Vein endothelial cell (primary cell): ENCODE measurements at places on chromosomes 11 and 22. TPM values are rescaled to one million over a fixed set of nuclear protein-coding genes. Genes with fewer than 3 reads are reported as not detected.

The SPON1 gene
- total RNA-seq, result under 0.01 TPM in 2 replicates

The CSF2RB gene
- 15.6 and 21.6 TPM in 2 replicates for total RNA-seq

The KRTAP5-9 gene
- not detected in 2 replicates for total RNA-seq

The DSCAML1 gene
- not detected in 2 replicates for total RNA-seq

The ANO3 gene
- not detected in 2 replicates for total RNA-seq

The SERPINH1 gene
- 427 and 542 TPM in 2 replicates for total RNA-seq

The SLC22A8 gene
- total RNA-seq, result not detected in 2 replicates

The NXPE1 gene
- not detected in 2 replicates for total RNA-seq

The YAP1 gene
- 54.2 and 68.9 TPM in 2 replicates for total RNA-seq

The NLRP14 gene
- total RNA-seq, result 0.10 and 0.65 TPM in 2 replicates

The PRODH gene
- total RNA-seq, result 0.29 TPM in 1 of 2 replicates, not detected in the other

The ZNF280B gene
- 1.5 and 1.6 TPM in 2 replicates for total RNA-seq

The ACO2 gene
- total RNA-seq, result 82.0 and 96.0 TPM in 2 replicates

The LIPT2 gene
- 2.9 and 3.3 TPM in 2 replicates for total RNA-seq

The PGA5 gene
- not detected in 2 replicates for total RNA-seq

The CEP126 gene
- total RNA-seq, result 2.6 and 4.2 TPM in 2 replicates

The NPAS4 gene
- total RNA-seq, result not detected in 2 replicates

The ALDH3B1 gene
- total RNA-seq, result 0.67 and 2.0 TPM in 2 replicates

The HTR3B gene
- total RNA-seq, result not detected in 2 replicates

The BIRC3 gene
- total RNA-seq, result 2.3 and 4.3 TPM in 2 replicates

The EI24 gene
- 129 and 137 TPM in 2 replicates for total RNA-seq

The ACRV1 gene
- total RNA-seq, result not detected in 2 replicates

The JHY gene
- total RNA-seq, result 2.0 and 2.8 TPM in 2 replicates

The HBG2 gene
- total RNA-seq, result not detected in 2 replicates

The CHRDL2 gene
- not detected in 2 replicates for total RNA-seq

The OR51V1 gene
- total RNA-seq, result not detected in 2 replicates

The GUCY1A2 gene
- total RNA-seq, result 1.3 and 1.4 TPM in 2 replicates

The DCHS1 gene
- 58.5 and 108 TPM in 2 replicates for total RNA-seq

The CTSF gene
- 14.5 and 26.8 TPM in 2 replicates for total RNA-seq

The PPFIBP2 gene
- total RNA-seq, result 0.76 and 2.6 TPM in 2 replicates

The ASCL2 gene
- not detected in 2 replicates for total RNA-seq

The DDX25 gene
- total RNA-seq, result not detected in 2 replicates

The ST14 gene
- total RNA-seq, result under 0.01 TPM in 1 of 2 replicates, not detected in the other

The DUSP8 gene
- total RNA-seq, result 0.57 and 1.3 TPM in 2 replicates

The OR10A2 gene
- total RNA-seq, result not detected in 2 replicates

The ROM1 gene
- 5.2 and 5.3 TPM in 2 replicates for total RNA-seq

The OR52N4 gene
- total RNA-seq, result not detected in 2 replicates

The OR52I2 gene
- total RNA-seq, result not detected in 2 replicates

The OR4D11 gene
- total RNA-seq, result not detected in 2 replicates

The BIK gene
- total RNA-seq, result 0.76 and 1.6 TPM in 2 replicates

The OR8G5 gene
- not detected in 2 replicates for total RNA-seq

The CST6 gene
- total RNA-seq, result not detected in 2 replicates

The CALCA gene
- total RNA-seq, result not detected in 2 replicates

The TRIM49 gene
- total RNA-seq, result not detected in 2 replicates

The BEST1 gene
- total RNA-seq, result not detected in 2 replicates

The PATE2 gene
- 0.19 and 0.65 TPM in 2 replicates for total RNA-seq

The MMP8 gene
- not detected in 2 replicates for total RNA-seq

The ELF5 gene
- not detected in 2 replicates for total RNA-seq

The OR10D3 gene
- total RNA-seq, result not detected in 2 replicates

The CECR2 gene
- under 0.01 and 0.10 TPM in 2 replicates for total RNA-seq

The HEPN1 gene
- 0.19 and 0.33 TPM in 2 replicates for total RNA-seq

The CEND1 gene
- total RNA-seq, result under 0.01 and 0.10 TPM in 2 replicates

The C11orf42 gene
- total RNA-seq, result not detected in 2 replicates
